ENCODE measurements at places on chromosomes 1 and 21.

DNA sequence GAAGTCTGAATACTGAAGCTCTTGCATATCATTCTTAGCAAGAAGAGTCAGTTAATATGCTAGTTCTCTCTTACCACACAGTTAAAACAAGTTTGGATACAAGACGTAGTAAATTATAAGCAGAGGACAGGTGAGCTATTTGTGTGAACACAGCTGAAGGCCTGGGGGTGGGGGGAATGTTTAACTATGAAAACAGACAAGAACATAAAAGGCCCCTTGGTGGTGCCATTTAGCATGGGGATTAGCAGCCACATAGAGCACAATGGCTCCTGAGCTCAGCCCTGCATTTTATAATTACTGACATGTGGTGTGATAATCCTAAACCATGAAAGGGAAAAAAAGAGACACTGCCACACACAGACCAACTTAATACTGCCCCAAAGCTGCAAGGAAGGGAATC lies 94.8 kb downstream of the TGFBR3 start:
- H3K4me1 ChIP-seq, result peaks cover 9% of the 10 kb centered on the region
- no peak overlapping the region for H3K4me3 ChIP-seq
- no peak overlapping the region for H3K27ac ChIP-seq
- peak; percentile 40 for DNase-seq
- no peaks in the 10 kb centered on the region for H3K36me3 ChIP-seq
- H3K27me3 ChIP-seq, result no peaks in the 10 kb centered on the region

GRCh38 chr1:71490432-71490831 lies 409.6 kb upstream of the ZRANB2 start:
- no peak for DNase-seq
- H3K27ac ChIP-seq, result no peak overlapping the region
- H3K27me3 ChIP-seq, result no peaks in the 10 kb centered on the region
- no peak overlapping the region for H3K4me3 ChIP-seq
- H3K36me3 ChIP-seq, result no peaks in the 10 kb centered on the region

DNA sequence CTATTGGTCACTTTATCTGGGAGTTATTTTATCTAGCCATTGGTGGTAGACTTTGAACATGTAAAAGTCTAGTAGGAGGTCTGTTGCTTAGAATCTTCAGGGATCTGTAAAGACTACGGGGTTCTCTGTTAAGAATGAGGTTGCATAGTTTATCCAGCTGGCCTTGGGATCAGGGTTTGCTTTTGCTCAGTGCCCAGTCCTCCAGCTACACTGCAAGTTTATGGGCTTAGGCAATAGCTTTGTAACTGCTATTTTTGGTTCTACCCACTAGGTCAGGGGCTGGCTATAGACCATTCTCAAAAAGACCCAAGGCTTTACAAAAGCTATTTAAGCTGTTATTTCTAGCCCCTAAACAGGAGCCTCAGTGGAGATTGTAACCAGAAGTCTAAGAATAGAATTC lies 9.8 kb downstream of the SH3GLB1 start:
- H3K36me3 ChIP-seq, result peaks cover 3% of the 10 kb centered on the region
- H3K4me1 ChIP-seq, result no peaks in the 10 kb centered on the region
- no peak for DNase-seq
- H3K4me3 ChIP-seq, result no peak overlapping the region

- no peak overlapping the region for H3K4me3 ChIP-seq
- DNase-seq, result no peak
- H3K36me3 ChIP-seq, result no peaks in the 10 kb centered on the region
- H3K4me1 ChIP-seq, result peaks cover 3% of the 10 kb centered on the region
Observed at GRCh38 chr1:4119516-4120220, 219.6 kb upstream of the C1orf174 start.

DNA sequence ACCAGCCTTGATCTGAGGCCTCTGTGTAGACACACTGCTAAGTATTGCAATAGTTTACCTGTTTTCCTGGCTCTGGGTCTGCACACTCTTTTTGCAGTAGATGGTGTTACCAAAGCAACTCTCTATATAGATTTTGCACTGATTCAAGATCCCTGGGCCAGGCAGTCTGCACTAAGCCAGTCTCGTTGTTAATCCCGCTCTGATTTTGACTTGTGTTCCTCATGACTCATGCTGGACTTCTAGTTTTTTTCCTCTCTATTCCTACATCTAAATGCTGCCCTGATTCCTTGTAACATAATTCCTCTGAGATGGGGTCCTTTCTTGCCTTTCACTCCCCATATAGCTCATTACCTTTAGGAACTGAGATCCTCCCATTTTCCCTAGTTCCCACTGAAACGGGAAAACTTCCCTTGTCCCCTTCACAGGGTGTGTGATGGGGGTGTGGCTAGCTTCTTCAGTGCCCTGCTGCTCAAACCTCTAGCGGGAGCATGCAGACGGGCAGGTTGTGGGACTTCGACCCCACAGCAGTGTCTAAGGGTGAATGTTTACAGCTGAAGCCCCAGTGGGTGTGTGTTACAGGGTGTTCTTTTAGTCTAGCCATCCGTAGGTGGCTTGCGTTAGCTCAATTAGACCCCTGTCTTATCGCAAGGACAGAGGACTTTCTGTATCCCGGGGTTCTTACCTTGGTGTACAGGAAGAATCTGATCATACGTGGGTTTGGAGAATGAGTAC lies 106.5 kb upstream of the RAB3GAP2 start:
- DNase-seq, result no peak
- H3K36me3 ChIP-seq, result no peaks in the 10 kb centered on the region
- no peaks in the 10 kb centered on the region for H3K4me1 ChIP-seq
- no peak overlapping the region for H3K4me3 ChIP-seq

DNA sequence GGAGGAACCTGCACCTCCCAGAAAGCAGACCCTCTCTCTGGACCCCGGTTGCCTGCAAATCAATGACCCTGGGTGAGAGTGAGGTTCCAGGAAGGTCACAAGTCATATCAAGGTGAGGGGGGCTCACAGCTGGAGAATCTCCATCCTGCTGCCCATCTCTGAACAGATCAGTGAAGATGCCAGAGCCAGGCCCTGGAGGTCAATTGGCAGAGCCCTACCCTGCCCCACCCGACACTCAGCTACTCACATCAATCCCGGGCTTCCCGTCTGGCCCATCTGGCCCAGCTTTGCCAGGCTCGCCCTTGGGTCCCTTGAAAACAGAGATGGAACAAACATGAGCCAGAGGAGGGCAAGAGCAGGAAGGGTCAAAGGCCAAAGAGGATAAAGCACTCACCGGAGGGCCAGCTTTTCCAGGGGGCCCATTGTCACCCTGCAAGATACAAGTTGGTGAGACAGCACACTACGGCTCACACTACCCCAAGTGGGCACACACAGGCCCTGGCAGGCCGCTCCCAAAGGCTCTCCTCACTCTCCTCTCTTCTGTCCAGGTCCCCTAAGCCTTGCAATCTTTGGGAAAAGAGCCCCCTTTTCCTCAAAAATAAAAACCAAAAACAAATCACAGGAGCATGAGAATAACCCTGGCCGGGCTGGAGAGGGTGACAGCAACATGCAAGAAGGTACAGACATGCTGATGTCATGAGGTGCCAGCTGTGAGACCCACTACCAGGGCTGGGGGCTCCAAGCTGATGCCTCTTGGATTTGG lies 2.9 kb downstream of the COL9A2 start:
- H3K27me3 ChIP-seq, result peaks cover 31% of the 10 kb centered on the region
- no peak for DNase-seq
- H3K4me1 ChIP-seq, result peaks cover 81% of the 10 kb centered on the region
- no peak overlapping the region for H3K4me3 ChIP-seq
- peaks cover 19% of the 10 kb centered on the region for H3K36me3 ChIP-seq
- peak overlapping the region; percentile 92 for H3K27ac ChIP-seq

All from spinal cord (tissue), 10 donors.